ENCODE measurements at places on chromosomes 5 and 9.

GRCh38 chr5:142104491-142104890 lies 4.1 kb upstream of the NDFIP1 start:
- DNase-seq = no peak

DNA sequence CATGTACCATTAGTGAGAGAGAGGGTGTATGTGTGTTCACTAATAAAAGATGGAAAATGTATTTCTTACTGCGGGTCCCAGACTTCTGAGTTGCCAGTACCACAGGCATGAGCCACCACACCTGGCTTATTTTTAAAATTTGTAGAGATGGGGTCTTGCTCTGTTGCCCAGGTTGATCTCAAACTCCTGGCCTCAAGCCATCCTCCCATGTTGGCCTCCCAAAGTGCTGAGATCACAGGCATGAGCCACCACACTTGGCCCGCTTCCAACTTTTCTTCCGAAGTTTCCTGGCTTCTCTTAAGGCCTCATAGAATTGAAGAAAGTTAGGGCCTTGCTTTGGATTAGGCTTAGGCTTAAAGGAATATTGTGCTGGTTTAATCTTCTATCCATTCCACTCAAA lies 40.4 kb upstream of the F2RL2 start:
- no peak for DNase-seq

GRCh38 chr9:93819905-93820304 lies 135.2 kb downstream of the BARX1 start:
- peak; percentile 7 for DNase-seq

DNA sequence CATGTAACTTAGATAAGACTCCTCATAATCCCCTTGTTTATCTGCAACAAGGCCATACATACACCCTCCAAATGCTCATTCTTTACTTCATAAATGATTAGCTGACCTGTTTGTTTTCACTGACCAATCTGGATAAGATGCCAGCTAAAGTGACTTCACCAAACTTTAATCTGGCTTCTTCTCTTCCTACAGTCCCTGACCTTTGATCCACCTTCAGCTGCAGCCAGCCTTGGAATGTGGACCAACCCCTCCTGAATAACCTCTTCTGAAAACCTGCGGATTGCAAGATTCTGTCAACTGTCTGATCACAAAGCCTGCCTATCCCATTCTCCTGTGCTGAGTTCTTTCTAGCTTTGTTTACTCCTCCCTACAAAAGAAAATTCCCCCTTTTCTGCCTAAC lies 476.8 kb downstream of the LRRC70 start:
- DNase-seq = no peak

GRCh38 chr5:72641164-72641563 lies 134.0 kb upstream of the ZNF366 start:
- no peak for DNase-seq
